ENCODE measurements at places on chromosomes 1 and 21.

DNA sequence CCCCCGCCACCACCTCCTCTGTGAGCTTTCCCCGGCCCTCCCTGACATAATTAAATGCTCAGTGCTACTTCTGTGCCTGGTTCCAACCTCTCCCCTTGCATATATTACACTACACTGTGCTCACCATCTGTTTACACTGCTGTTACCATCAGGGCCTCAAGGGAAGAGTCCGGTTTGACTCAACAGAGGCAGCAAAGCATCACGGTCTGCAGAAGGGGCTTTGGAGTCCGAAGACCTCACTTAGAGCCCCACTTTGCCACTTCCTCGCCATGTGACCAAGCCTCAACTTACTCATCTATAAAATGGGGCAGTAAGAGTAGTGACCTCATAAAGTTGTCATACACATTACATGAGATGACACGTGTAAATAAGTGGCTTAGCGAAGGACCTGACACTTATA, 27.4 kb downstream of the KCNN3 start:
- DNase-seq, result no peak

DNA sequence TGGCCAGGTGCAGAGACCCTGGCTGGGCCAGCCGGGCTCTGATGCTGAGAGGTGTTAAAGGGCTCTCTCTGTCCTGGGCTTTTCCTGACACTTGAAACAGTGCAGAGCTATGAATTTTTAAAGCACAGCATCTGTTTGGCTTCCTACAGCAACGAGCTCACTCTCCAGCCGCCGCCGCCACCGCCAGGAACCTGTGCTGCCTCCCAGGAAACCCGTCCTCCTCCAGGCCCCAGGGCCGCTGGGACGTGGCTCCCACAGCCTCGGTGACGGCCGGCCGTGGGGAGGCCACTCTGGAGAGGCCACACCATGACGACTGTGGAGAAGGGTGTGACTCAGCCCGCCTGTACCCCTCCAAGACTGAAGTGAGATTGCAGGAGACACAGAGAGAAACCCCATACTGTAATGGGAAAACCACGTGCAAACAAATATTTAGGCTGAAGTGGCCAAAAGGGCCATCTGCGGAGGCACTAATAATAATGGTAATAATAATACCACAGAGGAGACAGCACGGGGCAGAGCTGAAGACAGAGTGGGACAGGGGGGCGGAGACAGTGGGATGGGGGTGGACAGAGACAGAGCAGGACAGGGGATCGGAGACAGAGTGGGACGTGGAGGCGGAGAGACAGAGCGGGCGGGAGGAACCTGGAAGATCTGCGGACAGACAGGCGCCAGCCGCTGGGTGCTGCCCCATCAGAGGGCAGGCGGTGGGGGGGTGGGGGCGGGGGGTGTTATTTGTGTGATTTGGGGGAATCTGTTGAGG, 139.2 kb downstream of the CASZ1 start:
- no peak for DNase-seq

- no peak for DNase-seq
These were observed 41.6 kb downstream of the PARP1 start for GRCh38 chr1:226366290-226366689.

DNA sequence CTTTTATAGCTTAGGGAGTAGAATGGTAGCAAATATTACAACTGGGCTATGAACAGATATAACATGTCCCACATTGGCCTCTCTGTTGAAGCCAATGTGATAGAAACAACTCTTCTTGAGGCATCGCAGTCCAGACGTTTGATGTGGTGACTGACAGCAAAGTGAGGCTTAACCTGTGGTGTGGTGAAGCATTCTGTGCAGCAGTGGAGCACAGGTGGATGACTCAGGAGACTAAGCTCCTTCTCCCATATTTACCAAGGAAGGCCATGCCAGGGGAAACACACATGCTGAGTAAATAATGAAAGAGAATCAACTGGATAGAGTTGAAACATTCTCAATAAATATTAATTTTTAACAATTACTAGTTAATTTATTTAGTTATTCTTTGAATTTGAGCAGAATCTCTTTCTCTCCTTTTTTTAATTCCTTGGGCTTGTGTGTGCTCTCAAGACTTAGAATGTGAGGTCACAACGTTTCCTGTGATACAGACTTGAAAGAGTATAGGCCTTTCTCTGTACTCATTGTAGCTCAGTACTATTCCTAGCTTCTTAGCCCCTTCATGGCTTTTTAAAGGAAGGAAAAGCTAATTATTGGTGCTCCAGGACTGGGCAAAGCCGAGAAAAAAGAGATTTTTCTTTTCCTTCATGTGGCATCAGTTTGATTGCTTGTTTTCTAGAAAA, 17.6 kb downstream of the CRB1 start:
- no peak for DNase-seq

DNA sequence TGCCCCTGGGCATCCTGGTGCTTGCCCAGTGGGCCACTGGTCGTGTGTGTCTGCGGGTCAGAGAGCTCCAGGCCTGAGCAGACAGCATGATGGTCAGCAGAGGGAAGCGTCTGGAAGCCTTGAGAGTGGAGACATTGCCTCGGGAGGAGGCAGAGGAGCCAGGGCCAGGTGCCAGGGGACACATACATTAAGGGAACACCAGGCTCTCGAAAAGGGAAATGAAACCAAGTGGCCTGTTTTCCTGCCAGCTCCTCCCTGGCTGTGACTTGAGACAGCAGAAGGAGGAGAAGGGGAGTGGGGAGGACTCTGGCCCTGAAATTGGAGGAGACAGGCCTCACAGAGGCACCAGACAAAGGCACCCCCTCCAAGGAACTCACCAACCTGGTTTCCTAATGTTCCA, 62.4 kb upstream of the LRP8 start:
- DNase-seq, result no peak

DNA sequence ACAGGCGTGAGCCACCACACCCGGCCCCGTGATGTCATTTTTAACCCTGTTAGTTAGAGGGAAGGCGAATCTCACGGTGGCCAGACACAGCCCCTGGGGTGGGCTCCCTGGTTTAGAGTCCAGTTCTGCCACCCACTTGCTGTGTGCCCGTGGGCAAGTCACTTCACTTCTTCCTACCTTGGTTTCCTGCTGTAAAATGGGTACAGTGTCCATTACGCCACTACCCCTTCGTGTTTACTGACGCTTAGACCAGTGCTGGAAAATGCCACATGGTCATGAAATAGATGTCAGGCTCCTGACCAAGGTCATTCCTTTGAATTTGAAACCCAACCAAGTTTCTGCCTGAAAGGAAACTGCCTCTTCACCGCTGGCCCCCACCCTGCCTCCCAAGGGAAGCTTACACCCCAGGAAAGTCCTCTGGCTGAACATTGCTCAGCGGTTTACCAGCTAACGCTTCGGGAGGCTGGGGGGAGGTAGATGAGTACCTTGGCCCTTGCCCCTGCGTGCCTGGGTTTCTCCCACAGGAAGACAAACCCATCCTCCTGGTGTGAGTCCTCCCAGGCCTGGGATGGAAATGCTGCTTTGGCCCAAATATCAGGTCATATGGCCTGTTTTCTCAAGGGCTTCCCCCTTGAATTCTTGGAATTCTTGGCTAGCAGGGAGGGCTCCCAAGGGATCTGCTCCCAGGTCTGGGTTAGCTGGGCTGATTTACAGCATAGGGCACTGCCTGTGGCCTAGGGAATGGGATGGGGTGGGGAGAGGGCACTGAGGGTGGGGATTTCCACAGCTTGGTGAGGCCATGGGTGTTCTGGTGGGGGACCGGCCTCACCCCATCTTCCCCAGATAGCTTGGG, 7.6 kb upstream of the AADACL4 start:
- DNase-seq, result no peak

GRCh38 chr1:182768963-182769362, 20.6 kb upstream of the NPL start:
- DNase-seq, result no peak
